ENCODE measurements at places on chromosomes 3 and 15.

GRCh38 chr3:179196098-179196497 is 47.9 kb downstream of the PIK3CA start:
- DNase-seq, result no peak

DNA sequence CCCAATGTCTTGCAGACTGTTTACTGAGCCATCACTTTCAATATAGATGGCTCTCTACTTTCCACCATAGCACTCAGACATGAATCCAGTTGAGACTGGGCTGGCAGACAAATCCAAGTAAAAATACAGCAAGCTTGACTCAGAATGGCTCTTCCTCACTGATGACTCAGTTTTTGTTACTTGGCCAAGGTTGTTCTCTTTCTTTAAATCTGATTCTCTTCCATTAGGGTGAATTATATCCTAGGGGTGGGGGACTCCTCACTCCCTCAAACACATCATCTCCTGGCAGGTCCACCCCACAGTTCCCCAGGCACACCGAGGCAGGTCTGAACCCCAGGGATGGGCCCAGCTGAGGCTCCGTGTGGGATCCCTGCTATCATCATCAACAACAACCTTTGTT is 157.9 kb downstream of the MEX3B start:
- DNase-seq, result no peak

DNA sequence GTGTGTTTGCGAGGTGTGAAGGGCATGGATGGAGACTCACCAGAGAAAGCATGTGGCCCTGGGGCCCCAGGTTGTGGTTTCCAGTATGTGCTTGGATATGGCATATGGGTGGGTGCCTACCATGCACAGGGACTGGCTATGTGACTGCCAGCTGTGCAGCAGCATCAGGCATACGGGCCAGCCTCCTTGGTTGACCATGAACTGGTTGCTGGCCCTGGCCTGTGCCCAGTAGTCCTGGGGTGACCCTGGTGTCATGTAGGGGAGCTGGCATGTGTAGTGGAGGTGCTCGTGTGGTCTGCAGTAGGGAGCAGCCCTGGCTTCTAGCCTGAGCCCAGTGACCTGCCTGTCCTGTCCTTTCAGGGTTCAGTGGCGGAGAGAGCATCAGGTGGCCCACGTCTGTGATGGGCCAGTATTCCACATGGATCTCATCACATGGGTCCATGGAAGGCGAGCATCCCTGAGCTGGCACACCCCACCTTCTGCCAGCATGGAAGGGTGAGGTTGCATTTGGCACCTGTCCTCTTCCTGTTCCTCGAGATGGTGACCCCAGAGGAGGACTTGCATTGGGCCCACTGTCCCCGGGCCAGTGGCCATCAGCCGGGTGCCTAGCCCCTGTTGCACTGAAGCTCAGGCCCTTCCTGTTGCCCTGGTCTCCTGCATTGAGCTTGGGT is 228.9 kb downstream of the SNRPN start:
- DNase-seq, result no peak

- no peak for DNase-seq
Measured at GRCh38 chr3:62805106-62805505, 70.1 kb downstream of the CADPS start.

DNA sequence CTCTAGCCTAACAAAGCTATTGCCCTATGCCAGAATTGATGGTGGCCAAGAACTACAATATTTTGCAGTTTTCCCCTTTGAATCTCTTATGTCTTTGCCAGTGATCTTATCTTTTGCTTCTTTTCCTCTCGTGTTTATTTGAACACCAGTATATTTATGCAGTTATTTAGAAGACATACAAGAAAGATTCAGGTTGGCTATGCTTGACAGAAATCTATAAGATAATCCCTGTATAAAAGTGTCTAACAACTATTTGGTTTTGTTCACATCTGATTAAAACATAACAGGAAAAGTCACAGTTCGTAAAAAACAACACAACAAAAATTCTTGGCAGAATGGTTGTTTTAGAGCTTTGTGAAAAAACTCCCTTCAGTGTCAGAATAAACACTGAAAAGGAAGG is 63.7 kb downstream of the SEMA6D start:
- DNase-seq, result no peak

- DNase-seq, result no peak
Measured at GRCh38 chr3:59191651-59192050, 141.8 kb upstream of the CFAP20DC start.
